ENCODE measurements at places on chromosomes 12 and 14.

DNA sequence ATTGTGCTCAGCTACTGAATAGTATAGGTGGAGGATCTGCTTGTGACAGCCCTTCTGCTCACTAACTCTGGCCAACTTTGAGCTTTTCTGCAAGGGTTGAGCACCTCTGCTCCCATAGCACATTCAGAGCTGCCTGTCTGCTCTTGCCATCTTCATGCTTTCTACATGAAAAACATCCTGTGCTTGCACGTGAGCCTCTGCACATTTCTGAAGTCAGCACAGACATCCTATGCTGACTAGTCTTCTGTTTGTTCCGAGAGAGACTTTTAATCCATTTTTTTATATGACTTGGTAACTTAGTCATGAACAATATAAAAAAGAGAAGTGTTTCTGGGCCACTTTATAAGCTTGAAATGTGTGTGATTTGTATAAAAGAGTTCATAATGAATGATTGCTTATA lies 969.3 kb downstream of the TMTC2 start:
- DNase-seq, result no peak

GRCh38 chr14:64110802-64111201 lies 183.4 kb downstream of the ESR2 start:
- no peak for DNase-seq

DNA sequence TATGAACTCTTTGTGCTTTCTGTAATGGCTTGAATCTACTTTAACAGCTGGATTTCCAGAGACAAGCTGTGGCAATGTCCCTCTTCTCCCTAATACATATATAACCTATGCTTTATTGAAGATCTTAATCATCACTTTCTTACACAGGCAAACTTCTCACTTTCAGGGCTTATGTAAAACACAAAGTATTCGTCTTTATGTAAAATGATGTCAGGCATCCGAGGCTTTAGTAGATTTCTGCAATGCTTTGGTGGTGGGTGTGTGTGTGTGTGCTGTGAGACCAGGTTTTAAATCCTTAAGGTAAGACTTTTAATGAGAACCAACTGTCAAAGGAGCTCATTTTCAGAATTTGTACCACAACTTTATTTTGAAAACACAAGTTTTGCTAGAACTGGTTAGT lies 70.0 kb upstream of the HMGA2 start:
- DNase-seq, result no peak

GRCh38 chr12:125089083-125089482 lies 23.8 kb downstream of the AACS start:
- DNase-seq, result no peak

DNA sequence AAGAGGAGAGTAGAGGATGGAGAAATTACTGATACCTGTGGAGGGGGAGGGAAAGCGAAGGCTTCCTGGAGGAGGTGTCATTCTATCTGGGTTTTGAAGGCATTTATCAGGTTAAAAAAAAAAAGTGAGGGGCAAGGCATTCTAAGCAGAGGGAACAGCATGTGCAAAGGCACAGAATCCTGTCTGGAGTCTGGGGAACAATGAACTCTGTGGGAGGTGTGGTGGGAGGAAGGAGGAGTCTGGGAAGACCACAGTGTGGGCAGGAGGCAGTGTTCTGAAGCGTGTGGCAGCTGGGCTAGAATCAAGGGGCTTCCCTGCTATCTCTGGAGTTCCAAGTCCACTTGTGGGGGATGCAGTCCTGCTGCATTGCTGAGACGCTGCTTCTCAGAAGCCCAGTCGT lies 123.4 kb downstream of the RBM19 start:
- DNase-seq, result no peak

DNA sequence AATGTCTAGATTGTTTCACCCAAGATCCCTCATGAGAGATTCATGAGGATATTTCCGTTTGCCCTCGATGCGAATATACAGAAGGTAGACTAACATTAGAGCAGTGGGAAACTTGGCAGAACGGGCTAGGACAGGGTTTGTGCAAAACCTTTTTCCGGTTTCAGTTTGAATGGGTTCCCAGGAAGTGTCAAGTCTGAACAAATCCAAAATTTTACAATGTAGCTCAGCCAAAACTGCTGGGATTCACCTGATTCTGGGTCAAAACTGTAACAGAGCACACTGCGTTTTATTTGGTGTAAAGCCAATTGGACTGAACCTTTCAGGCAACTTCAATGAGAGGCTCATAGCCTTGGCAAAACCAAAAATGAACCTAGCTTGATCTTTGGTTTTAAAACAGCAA lies 337.8 kb upstream of the DIO2 start:
- DNase-seq, result no peak

DNA sequence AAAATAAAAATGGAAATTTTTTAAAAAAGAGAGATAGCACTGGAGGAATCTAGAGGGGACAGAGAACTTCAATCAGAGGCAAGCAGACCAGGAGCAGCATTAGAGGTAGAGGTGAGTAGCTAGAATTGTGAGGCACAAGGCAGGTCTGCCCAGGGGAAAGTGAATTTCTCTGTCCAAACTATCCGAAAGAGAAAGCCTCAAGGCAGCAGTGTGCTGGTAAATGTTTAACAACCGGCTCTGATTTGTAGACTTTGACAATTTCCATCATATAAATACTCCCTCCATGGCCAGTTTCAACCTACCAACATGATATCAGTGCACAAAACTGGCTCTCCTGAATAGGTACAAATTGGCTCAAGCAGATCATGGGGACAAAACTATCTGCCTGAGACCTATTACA lies 160.6 kb upstream of the EGLN3 start:
- DNase-seq, result no peak

GRCh38 chr12:39824505-39825212 lies 205.1 kb upstream of the ABCD2 start:
- no peak for DNase-seq

- no peak for DNase-seq
These were observed 344.1 kb upstream of the LMO3 start for GRCh38 chr12:16949871-16950667.

- no peak for DNase-seq
These were observed 87.4 kb downstream of the ATF7IP start for GRCh38 chr12:14452865-14453264.

DNA sequence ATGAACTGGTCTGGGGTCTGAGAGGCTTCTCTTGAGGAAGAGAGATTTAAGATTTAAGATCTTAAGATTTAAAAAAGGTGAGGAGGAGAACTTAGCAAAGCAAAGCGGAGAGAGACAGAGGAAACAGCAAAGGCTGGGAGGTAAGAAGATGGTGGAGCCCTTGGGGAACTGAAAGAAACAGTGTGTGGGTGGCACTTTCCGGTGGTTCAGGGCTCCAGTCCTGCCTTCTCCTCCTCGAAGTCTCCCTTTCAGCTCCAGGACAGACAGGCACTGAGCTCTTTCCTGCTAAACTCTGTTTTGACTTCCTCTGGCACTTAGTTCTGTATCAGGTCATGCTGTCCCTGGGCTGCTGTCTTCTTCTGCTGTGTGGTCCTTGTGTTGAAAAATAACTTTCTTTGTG lies 298.7 kb upstream of the SRRM4 start:
- no peak for DNase-seq

GRCh38 chr12:49058366-49059044 lies 2.1 kb downstream of the KMT2D start:
- DNase-seq, result no peak

DNA sequence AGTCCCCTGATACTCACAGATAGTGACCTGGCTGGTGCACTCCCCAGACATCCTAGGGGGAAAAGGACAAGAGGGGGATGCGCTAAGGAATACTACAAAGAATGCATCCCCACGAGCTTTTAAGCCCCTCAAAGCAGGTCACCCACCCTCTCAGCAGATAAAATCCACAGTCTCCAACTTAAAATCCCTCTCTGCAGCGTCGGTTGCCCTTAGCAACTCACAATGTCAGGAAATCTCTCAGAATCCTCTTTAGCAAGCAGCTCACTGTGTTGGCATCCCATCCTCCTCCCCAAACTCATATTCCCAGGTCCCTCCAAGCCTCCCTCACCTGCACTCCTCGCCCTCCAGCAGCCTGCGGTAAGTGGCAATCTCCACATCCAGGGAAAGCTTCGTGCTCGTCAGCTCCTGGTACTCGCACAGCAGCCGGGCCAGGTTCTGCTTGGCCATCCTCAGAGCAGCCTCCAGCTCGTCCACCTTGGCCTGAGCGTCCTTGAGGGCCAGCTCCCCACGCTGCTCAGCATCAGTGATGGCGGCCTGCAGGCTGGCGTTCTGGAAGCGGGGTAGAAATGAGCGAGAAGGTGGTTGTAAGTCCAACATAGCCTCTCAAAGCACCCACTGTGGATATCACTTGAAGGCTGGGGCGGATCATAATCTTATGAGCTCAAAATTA lies 5.5 kb upstream of the KRT79 start:
- DNase-seq, result no peak

GRCh38 chr14:105029402-105029801 lies 8.5 kb upstream of the CDCA4 start:
- no peak for DNase-seq

DNA sequence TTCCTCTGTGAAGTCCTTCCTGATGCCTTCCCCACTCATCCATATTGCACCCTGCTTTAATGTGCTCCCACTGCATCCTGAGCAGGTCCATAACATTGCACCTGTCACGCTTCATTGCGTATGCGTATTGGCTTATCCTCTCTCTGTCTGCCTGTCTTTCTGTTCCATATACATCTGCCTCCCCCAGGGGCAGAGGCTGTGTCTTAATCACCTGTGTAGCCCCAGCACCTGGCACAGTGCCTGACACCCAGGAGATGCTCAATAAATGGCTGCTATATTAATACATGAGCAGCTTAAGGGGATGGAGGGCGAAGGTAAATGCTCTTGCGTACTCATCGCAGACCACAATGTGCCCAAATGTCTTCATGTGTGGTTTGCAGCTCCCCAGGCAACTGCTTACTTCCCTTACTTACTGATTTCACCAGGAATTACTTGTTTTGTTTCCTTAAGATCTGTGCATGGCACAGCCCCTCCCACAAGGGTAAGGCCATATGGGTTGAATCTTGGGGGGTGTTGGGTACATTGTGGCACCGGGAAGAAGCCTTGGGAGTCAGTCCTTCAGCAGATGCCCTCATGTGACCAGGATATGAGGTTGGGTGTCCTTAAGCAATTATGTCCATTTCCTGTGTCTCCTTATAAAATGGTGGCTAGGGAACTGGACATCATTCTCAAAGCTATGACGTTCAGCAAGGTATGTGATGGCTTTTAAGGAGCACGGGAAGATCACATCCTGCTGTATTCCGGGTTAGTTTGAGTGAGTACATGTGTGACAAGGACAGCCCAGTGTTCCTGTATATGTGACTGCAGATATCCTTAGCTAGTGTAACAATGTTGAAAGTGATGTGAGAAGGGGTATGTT lies 848 bp upstream of the CPNE6 start:
- DNase-seq, result no peak

DNA sequence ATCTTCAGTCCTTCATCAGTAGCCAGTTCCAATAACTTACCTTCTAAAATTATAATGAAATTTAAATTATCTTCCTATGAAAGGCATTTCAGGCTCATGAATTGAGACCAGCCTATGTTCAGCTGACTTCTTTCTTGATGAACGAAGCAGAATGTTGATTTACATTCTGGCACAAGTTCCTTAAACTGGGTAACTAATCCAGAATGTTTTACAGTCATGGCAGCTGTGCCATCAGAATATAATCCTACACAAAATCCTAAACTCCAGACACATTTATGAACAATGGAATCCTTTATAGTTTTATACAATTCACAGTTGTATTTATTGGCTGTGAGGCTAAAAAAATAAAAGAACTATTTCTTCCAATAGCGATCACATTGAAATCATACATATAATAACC lies 97.3 kb upstream of the CPM start:
- DNase-seq, result no peak

DNA sequence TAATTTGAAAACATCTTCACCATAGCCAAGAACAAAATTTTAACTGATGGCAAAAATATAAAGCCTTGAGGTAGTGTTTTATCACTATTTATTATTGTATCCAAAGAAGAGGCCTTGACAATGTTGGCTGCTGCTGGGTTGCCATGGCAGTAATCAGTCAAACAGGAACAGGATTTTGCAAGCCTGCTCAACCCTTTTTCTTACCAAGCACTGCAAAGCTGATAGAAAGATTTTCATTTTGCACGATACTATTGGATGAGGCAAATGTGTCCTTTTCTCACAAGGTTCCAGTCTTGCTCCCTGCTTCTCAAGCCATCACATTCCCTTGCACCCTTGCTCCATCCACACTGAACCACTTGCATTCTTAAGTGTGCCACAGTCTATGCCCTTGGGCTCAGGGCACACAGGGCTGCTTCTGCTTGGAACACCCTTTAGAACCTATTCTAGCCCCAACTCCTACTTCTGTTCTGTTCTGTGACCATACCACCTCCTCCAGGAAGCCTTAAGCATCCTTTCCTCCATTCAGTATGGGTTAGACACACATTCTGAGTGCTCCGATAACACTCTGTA lies 76.5 kb upstream of the AMIGO2 start:
- DNase-seq, result no peak

DNA sequence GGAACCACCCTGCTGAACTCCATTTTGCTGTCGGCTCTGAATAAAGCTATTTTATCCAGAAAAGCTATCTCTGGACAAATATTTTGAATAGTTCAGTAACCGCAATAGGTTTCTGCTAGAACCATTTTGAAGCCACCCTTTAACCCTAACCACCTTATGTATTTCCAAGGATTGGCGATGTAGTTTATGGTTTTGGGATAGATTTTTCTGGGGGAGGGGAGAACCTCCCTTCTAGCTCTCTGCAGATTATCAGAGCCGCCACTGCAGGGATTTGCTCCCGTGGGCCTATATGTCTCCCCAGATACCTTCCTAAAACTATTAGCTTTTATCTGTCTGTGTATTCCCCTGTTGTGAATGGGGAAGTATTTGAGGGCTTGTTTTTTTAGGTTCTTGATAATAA lies 1.8 kb upstream of the TUBA1B start:
- DNase-seq, result no peak

GRCh38 chr14:73588695-73589094 lies 3.0 kb upstream of the ACOT4 start:
- DNase-seq, result no peak

GRCh38 chr12:28794211-28794610 lies 354.9 kb upstream of the FAR2 start:
- no peak for DNase-seq

DNA sequence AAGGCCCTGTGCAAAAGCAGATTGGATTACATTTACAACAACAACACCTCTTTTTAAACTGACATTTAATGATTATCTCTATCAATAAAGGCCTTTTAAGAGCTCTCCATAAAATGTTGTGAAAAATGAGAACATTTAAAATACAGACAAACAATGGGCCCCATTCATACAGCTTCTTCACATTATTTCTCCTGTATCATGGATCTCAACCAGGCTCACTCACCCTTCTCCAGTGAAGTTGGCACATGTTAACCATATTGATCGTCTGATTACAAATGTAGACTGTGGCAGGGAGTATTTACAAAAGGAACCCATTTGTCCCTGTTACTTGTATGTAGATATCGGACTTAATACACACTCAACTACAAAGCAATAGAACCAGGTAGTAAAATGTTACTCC lies 220.2 kb upstream of the BTG1 start:
- no peak for DNase-seq

DNA sequence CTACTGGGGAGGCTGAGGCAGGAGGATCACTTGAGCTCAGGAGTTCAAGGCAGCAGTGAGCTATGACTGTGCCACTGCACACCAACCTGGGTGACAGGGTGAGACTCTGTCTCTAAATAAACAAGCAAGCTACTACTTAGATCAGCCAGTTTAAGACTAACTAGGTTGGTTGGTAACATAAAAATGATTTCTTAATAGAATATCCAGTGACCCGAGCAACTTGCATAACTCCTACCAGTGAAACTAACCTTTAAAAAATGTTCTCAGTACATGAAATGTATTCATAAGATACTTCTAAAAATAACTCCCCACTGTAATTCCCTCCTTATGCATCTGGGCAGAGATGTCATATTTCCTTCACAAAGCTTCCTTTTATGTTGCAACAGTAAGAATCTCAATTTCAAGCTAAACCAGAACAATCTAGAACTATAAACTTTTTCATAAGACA lies 15.9 kb downstream of the TAOK3 start:
- DNase-seq, result no peak

Data from NCI-H1694 (cell line).